Left hindlimb (tissue), 1 donor: ENCODE measurements at places on chromosomes 2 and 18.

GRCh38 chr2:74959106-74959751 is 786 bp downstream of the POLE4 start:
- no peak for DNase-seq

GRCh38 chr2:161391737-161392506 is 24.2 kb upstream of the TBR1 start:
- DNase-seq = no peak

- DNase-seq = peak; percentile 39
Observed at GRCh38 chr2:151357359-151357758, at the start of gene TNFAIP6. TSS of gene TNFAIP6 (plus strand) at chr2:151357592. CDS start at chr2:151357667, 75 bp downstream.

DNA sequence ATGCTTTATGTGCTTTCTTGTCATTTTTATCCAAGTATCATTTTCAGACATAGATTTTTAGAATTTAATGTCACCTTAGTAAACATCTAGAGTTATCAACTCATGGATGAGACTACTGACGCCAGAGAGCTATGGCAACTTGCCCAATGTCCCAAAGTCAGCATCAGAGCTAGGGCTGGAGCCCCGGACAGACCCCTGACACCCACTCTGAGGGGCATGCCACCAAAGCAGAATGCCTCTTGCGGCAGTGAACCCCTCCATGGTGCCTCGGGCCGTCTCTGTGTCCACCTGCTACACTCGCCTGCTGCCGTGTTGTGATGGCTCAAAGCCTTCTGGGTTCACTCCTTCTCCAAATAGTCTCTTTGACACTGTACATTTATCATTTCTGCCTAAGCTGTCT is 5.4 kb downstream of the SIGLEC15 start:
- DNase-seq = no peak

DNA sequence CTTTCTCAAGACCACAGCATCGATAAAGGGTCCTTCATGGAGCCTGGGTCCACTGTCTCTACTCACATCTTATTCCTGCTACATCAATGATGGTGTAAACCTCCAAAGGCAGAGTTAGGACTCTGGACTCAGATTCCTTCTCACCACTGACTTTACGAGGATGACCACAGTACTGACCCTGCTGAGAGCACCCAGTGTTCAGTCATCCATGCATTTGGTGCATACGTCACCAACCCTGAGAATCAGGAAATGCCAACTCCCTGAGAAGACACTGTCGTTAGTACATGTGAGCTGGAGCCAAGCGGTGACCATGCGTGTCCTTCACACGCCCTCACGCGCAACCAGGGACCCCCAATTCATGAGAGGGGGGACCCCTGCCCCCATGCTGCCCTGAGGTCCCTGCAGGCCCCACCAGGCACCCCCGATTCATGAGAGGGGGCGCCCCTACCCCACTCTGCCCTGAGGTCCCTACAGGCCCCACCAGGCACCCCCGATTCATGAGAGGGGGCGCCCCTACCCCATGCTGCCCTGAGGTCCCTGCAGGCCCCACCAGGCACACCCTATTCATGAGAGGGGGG is 178.4 kb upstream of the TPO start:
- DNase-seq = no peak

- DNase-seq = peak; percentile 24
Observed at GRCh38 chr2:239244625-239245024, 156.2 kb downstream of the HDAC4 start.

DNA sequence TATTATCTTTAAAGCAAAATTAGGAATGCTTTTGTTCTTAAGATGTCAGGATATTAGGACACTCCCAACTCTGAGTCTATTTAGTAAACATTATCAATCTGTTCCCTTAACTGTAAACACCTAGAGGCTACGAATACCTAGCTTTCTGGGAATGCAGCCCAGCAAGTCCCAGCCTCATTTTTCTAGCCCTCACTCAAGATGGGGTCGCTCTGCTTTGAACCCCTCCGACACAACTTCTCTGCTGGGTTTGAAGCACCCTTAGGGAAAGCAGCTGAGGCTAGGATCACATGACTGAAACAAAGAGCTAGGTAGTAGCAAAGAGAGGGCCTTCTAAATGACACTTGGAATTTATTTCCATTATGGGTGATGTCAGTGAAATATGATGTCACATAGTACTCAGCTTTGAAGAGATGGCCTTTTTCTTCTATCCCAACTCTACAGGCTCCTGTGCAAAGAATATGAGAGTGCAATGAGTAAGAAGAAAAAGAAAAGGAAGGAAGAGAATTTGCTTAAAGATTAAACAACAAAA is 114.7 kb downstream of the CSRNP3 start:
- DNase-seq = no peak

DNA sequence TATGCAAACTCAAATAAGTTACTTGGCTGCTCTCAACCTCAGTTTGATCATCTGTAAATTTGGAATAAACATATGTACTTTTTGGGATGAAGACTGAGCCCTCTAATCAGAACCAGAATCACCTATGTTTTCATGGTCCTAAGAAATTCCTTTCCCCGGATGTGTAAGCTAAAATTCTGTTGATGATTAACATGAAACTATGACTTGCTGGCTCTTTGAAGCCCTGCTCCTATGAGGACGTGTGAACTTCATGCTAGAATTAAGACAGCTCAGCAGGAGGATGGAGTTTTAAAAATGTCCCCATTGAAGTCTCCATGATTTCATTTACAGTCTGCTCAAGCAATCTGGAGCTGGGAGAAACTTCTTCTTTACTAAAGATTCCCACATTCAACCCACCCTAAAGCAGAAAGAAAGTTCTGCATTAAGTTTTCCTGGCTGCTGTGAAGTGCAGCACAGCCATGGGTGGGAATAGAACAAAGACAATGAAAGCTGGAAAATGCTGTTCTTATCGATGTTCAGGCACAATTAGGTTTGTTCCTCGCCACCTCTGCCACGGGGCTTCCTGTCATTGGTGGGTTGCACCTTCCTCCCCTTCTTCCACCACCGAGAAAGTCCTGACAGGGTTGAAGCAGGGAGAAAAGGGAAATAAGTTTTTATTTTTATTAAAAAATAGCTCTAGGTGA is 50.9 kb downstream of the ADCYAP1 start:
- no peak for DNase-seq
